Osteocyte (in vitro differentiated cells): ENCODE measurements at places on chromosomes 5 and 9.
A peak's percentile ranks its signal among the peaks of the same experiment; 100 is the strongest.

GRCh38 chr5:58066557-58066956 lies 393.3 kb downstream of the PLK2 start:
- H3K36me3 ChIP-seq = no peaks in the 10 kb centered on the region
- peaks cover 12% of the 10 kb centered on the region for H3K4me1 ChIP-seq
- H3K27ac ChIP-seq = no peak overlapping the region

GRCh38 chr5:36279054-36279698 lies 22.5 kb downstream of the RANBP3L start:
- peak overlapping the region; percentile 27 for H3K27ac ChIP-seq
- peak overlapping the region; percentile 3 for H3K4me3 ChIP-seq
- peaks cover 44% of the 10 kb centered on the region for H3K4me1 ChIP-seq
- DNase-seq = no peak
- H3K36me3 ChIP-seq = no peaks in the 10 kb centered on the region

DNA sequence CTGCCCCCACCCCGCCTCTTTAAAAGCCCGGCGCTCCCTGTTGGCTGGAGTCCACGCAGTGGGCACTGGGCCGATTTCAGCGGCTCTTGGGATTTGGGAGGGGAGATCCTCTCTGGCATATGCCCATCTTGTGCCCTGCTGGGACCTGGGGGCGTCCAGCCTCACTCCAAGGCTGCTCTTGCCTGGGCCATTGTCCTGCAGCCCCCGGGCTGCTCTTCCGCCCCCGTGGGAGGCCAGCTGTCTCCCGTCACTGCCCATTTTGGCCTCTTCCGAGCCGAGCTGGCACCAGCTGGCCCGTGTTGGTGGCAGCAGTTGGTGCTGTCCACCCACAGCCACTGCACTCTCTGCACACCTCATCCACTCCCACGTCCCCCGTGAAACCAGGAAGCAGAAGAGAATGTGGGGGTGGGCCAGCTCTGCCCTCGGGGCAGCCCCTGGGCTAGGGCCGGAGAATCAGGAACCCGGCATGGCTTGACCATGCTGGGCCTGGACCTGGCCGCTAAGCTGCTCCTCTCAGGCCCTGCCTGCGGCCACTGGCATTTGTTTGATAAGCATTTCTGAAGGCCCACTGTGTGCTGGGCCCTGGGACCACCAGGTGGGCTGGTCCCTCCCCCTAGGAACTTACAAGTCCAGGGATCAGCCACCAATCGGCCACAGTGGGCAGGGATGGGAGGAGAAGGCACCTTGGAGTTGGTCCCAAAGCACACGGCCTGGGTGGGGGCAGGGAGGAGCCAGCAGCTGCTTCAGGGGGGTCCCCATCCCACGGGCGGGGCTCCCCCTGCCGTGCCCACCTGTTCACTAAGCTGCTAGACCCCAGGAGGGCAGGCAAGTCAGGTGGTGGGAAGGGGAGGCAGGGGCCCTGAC lies 2.2 kb downstream of the C8G start:
- no peak for DNase-seq
- H3K27me3 ChIP-seq = no peaks in the 10 kb centered on the region
- H3K36me3 ChIP-seq = no peaks in the 10 kb centered on the region
- H3K4me1 ChIP-seq = peaks cover 11% of the 10 kb centered on the region
- no peak overlapping the region for H3K4me3 ChIP-seq

- H3K4me3 ChIP-seq = no peak overlapping the region
- H3K4me1 ChIP-seq = no peaks in the 10 kb centered on the region
- H3K27me3 ChIP-seq = no peaks in the 10 kb centered on the region
- DNase-seq = no peak
These were observed 1222.9 kb downstream of the PTPRD start for GRCh38 chr9:9389904-9390303.

GRCh38 chr9:120447959-120448500 lies 131.9 kb downstream of the CDK5RAP2 start:
- H3K4me1 ChIP-seq = peaks cover 22% of the 10 kb centered on the region
- no peak overlapping the region for H3K4me3 ChIP-seq
- no peak overlapping the region for H3K27ac ChIP-seq
- H3K36me3 ChIP-seq = peaks cover 13% of the 10 kb centered on the region
- no peak for DNase-seq
- no peaks in the 10 kb centered on the region for H3K27me3 ChIP-seq

DNA sequence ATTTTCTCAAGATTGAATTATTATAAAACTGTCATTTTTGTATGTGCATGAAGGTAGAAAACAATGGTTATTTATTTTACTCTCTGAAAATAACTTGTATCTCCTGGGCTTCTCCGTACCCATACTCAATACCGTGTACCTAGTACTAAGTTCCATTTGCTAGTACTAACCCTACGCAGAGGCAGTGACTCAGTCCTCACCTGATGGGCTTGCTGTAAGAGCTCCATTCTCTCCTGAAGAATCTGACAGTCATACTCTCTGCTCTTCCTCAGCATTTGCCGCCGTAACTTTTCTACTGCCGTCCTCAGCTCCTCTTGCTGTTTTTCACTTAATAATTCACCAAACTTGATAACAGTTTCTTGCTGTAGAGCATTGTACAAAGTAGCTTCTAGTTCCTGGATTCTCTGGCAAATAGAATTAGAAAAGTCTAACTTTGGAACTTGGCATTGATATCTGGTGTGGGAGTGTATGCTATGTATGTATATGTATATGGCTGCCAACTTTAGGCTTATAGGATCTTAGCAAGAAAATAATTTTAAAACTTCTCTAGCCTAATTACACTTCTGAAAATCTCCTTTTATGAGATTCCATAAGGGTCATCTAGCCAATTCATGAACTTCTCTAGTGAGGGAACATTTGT lies 108.0 kb upstream of the DPYSL3 start:
- H3K36me3 ChIP-seq = peaks cover 2% of the 10 kb centered on the region
- no peak overlapping the region for H3K4me3 ChIP-seq
- H3K4me1 ChIP-seq = peaks cover 4% of the 10 kb centered on the region
- no peaks in the 10 kb centered on the region for H3K27me3 ChIP-seq
- DNase-seq = no peak
